ENCODE measurements at places on chromosomes 13 and 19.

DNA sequence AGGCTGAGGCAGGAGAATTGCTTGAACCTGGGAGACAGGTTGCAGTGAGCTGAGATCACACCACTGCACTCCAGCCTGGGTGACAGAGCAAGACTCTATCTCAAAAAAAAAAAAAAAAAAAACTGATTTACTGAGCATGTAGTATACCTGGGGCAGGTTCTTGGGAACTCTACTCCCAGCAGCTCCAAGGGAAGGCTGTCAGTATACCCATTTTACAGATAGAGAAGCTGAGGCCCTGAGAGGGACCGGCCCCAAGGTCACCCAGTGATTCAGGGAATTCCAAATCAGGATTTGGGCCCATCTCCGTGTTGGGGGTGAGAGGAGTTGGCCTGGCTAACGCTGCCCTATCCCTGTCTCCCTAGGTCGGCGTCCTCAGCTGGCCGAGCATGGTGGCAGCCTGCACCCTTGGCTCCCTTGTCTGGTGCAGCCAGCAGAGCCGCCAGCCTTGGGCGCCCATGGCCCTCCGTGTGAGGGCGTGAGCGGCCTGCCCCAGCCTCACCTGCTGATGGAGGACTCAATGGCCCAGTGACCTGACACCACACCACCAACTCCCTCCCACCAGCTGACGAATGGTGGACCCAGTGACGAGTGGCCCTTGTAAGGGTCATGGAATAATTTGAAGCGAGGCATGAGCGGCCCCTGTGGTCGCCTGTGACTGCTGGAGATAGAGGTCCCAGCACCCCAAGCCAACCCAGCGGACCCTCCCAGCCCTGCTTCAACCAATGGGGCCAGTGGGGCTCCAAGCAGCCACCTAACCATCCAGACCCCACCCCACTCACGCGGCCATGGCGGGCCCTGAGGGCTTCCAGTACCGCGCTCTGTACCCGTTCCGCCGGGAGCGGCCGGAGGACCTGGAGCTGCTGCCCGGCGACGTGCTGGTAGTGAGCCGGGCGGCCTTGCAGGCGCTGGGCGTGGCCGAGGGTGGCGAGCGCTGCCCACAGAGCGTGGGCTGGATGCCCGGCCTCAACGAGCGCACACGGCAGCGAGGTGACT is 2.4 kb downstream of the PIK3R2 start:
- no peak for DNase-seq

DNA sequence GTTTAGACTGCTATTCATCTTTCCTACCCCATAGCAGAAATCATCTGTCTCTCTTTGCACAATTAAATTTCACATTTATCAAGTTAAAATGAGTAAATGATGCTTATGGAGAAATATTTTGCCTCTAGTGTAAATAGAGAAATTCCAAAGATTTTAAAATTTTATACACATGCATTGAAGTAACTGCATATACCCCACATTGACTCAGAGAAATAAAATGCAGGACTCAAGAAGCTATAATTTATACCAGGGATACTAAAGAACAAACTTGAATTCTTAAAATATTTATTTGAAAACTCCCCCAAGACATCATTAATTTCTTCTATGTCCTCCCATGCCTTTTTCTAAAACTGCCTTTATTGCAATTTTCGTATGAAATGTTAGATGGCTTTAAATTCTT is 165.8 kb downstream of the DIAPH3 start:
- no peak for DNase-seq

GRCh38 chr19:4390567-4391305 is 9.6 kb downstream of the SH3GL1 start:
- no peak for DNase-seq

DNA sequence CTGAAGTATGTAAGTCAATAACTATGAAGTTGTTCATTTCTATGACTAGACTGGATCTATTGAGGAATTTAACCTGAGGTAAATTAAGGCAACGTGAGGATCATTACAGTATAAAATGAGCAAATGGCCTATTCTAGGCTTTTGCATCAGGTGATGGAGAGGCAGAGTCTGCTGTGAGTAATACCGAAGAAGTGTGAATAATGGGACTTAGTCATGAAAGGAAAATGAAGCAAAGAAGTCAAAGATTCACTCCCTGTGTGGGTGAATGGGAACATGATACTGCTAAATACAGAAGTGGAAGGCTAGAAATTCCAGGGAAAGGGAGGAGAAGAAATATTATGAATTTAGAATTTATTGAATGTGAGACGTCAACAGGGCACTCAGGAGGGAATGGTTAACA is 774.1 kb downstream of the LIG4 start:
- DNase-seq = no peak

- no peak for DNase-seq
These were observed 79.3 kb upstream of the TEX29 start for GRCh38 chr13:111241006-111241755.

GRCh38 chr19:16303755-16304154 is 20.9 kb upstream of the KLF2 start:
- no peak for DNase-seq

GRCh38 chr19:2037651-2038255 is 13.3 kb downstream of the MKNK2 start:
- no peak for DNase-seq

DNA sequence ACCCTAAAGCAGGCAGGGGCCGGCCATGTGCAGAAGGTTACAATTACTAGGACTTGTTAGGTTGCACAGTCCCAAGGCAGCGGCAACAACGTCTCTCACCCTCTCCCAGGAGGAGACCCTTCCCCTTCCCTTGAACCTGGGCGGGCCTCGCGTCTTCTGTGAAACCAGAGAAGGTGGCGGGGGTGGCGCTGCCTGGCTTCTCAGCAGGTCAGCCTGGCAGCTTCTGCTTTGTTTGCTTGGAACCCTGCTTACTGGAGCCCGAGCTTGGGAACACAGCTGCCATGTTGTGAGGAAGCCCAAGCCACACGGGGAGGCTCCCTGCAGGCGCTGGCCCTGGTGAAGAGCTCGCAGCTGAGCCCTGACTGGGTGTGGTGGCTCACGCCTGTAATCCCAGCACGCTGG is 15.5 kb downstream of the MKNK2 start:
- DNase-seq = no peak

DNA sequence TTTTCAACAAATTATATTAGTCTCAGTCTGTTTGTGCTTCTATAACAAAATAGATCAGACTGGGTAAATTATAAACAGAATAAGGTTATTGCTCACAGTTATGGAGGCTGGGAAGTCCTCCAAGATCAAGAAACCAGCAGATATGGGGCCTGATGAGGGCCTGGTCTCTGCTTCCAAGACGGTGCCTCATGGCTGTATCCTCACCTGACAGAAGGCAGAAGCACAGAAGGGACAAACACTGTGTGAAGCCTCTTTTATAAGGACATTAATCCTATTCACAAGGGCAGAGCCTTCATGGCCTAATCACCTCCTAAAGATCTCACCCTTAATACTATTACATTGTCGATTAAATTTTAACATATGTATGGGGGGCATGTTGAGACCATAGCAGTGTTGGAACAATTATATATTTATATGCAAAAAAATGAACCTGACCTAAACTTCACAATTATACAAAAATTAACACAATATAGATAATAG is 12.7 kb downstream of the F10 start:
- no peak for DNase-seq

- no peak for DNase-seq
These were observed 10.7 kb upstream of the SUPT20H start for GRCh38 chr13:37070145-37070695.

DNA sequence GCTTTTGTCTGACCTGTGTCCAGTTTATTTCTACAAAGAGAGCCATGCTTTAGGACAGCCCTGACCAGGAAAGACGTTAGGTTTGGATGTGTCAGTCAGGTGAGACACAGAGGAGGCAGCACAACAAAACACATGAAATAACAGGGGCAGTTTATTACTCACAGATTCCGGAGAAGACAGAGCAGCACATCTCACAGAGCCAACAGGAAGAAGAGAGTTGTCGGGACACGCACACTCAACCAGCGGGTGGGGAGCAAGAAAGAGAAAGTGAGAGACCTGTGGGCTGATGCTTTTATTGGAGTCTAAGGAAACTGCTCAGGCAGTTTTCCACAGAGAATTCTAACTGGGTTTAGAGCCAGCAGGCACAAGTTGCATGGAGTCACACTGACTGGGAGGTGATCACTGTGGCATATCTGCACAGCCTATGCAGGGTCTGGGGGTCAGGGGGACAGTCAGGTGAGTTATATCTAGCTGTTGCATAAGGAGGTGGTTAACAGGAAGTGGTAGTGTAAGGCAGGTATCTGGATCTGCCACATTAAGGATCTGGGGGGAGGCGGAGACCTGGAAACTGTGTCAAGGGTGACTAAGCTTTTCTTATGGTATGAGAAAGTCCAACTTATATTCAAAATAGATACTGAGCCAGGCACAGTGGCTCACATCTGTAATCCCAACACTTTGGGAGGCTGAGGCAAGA is 24.1 kb upstream of the CEACAM20 start:
- DNase-seq = no peak

GRCh38 chr19:46218160-46218559 is 11.4 kb upstream of the IGFL1 start:
- DNase-seq = peak; percentile 33

DNA sequence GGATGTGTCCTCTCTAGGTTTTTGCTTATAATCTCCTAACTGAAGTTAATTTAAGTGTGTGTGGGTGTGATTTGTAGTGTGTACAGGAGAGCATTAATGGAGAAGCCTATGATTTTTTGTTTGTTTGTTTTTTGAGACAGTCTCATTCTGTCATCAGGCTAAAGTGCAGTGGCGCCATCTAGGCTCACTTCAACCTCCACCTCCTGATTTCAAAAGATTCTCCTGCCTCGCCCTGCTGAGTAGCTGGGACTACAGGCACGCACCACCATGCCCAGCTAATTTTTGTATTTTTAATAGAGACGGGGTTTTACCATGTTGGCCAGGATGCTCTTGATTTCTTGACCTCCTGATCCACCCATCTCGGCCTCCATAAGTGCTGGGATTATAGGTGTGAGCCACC is 20.6 kb downstream of the ZNF701 start:
- DNase-seq = no peak

GRCh38 chr13:22801402-22802003 is 379.3 kb upstream of the SGCG start:
- DNase-seq = no peak

DNA sequence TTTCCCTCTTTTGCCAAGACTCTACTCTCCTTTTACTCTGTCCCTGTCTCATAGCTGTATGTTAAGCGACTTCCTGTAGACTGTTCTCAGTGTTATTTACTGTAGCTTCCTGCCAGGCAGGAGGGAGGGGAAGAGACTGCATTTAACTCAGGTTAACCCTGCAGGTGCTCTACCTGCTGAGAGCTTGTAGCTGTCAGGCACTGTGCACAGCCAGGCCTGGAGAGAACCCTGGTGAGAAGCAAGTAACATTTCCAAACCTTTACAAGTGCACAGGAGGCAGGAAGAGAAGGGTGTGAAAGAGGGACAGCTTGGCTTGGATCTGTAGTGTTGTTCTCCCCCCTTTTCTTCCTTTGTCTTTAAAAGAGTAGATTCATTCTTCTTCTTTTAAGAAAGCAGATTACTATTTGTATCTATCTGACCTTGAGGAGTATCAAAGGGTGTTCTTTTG is 167.1 kb downstream of the LMO7 start:
- DNase-seq = no peak

DNA sequence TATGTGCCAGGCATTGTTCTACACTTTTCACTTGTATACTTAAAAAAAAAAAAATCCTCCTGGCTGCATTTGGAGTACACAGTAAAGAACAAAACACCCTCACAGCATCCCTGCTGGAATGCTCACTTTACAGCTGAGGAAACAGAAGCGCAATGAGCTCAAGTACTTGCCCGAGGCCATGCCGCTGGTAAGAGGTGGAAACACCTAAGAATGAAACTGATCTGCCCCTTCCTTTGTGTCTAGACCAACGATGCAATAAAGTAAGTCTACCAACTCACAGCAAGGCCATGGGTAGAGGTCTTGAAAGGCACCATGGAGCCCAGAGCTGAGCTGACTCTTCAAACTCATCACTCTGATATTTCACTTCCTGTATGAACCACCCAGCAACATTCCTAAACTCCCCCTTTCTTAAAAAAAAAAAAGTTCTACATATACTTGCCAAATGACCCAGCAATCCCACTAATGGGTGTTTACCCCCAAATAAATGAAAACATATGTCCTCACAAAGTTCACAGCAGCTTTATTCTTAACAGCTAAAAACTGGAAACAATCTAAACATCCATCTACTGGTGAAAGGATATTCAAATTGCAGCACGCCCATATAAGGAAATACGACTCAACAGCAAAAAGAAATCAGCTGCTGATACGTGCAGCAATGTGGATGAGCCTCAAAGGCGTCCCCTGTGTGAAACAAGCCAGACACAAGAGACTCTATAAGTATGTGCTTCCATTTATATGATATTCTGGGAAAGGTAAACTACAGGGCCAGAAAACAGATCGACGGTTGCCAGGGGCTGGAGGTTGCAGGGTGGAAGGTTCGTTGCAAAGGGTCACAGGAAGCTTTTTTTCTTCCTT is 236.6 kb upstream of the MAB21L1 start:
- DNase-seq = no peak

DNA sequence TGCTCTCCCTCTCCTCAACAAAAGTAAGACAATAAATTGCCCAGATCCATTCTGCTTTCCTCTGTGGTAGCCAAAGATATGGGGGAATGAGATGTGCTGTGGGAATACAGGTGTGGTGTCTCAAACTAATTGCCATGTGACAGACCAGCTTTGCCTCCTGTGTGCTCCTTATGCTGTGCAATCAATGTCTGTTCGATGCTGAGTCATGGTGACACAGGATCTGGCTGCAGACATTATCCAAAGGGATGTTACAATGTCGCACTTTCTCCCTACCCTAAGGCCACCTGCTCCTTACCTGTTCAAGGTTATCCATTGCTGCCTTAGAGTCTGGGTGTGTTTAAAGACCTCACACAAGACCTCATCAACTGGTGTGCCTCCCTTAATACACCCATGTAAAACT is 32.5 kb downstream of the FGF14 start:
- no peak for DNase-seq

DNA sequence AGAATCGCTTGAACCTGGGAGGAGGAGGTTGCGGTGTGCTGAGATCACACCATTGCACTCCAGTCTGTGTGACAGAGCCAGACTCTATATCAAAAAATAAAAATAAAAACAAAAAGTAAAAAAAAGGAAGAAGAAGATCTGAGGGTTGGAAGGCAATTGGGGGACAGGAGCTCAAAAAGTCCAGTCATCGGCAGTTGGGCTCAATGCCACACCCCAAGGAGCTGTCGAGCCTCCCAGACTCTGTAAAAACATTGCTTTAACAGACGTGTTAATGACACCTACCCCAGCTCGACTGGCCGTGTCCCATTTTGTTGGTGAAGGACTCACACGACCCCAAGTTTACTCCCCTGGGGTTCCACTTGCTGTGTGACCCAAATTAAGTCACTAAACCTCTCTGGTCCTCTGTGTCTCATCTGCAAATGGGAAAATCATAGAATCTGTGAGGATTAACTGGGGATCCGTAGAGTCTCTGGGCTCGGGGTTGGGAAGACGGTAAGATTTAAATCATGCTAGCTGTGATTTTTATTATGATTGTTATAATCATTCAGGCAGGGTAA is 7.0 kb downstream of the GNA15 start:
- DNase-seq = no peak
